ENCODE measurements at places on chromosomes 7 and 10.
A peak's percentile ranks its signal among the peaks of the same experiment; 100 is the strongest.

DNA sequence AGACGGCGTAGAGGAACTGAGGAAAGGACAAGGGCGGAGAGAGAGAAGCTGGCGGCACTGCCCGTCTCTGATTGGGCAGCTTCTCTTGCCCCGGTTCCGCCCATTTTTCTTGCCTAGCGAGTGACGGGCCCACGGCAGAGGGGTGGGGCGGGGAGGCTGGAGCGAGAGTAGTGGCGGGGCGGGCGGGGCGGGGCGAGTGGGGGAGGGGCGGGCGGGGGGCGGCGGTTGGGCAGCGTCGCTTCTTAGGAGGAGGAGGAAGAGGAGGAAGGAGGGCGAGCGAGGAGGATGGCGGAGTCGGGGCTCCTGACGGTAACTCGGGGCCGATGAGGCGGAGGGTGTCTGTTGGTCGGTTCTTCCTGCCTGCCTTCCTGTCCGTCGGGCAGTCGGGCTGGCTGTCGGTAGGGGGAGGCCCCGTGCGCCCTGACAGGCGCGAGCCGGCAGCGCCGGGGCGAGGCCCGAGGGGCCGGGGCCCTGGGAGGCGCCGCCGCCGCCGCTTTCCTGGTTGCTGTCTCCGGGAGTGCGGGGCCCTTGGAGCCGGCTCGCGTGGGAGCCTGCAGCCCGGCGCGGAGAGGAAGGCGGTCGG is at the start of gene SHOC2:
SHOC2 (plus strand) TSS at position 256 of the 583 bp plus-strand sequence. CDS start 44,755 bp downstream, outside the sequence.
- no peak for DNase-seq

GRCh38 chr10:115091161-115091560 is 2.0 kb upstream of the ATRNL1 start:
- DNase-seq = no peak

DNA sequence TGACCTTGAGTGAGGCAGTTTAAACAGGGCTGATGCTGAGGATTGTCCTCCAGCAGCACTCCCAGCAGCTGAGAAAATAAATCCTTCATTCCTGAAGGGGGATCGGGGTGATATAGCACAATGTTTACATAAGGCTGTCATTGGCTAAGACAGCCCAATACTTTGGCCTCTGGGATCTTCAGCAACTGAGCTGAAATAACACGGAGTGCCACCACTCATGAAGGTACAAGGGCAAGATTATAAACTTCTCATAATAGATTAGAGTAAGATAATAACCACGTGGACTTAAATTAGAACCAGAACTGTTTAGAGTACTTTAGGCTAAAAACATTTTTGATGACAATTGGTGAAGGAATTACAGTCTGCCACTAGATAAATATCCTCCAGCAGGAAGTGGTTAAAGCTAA is 70.0 kb upstream of the PAPSS2 start:
- DNase-seq = peak; percentile 47

DNA sequence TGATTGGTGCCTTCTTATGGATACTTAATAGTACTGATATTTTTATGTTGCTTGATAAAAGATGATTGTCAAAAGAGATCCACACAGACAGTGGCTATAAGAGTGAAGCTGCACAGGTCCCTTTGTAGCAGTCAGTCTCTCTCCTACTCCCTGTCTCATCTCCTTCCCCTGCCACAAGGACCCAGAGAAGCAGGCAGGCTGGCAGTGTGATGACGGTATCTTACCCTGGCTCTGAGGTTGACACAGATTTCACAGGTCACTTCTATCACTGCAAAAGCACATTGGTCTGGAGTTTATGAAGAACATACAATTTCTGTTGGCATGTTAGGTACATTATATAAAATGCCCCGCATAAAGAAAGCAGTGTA is 64.4 kb upstream of the AHR start:
- DNase-seq = no peak

DNA sequence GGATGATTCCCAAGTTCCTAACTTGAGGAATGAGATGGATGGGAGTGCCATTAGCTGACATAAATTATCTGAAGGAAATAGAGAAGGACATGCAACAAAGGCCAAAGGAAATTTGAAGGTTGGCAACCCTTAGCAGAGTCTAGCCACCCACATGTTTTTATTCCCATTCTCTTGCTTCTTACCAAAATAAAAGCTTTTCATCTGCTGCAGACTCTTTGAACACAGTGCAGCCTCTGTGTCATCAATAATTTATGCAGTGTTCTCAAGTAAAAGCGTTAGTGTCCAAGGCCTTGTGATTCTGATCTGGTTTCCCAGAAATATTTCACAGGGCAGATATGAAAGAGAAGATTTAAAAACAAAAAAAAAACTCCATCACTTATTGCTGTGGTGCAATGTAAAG is 98.5 kb downstream of the ST7 start:
- DNase-seq = no peak
